ENCODE measurements at places on chromosomes 12 and 14. TPM values are rescaled to one million over a fixed set of nuclear protein-coding genes. Genes with fewer than 3 reads are reported as not detected.
A peak's percentile ranks its signal among the peaks of the same experiment; 100 is the strongest.

The ABCD2 gene
- total RNA-seq, result not detected

The LHX5 gene
- total RNA-seq, result 0.30 TPM

The GPR84 gene
- not detected for total RNA-seq

The EML1 gene
- total RNA-seq, result 7.2 TPM

The KRT78 gene
- total RNA-seq, result not detected

The TAC3 gene
- 3.1 TPM for total RNA-seq

The RNASE1 gene
- 1.5 TPM for total RNA-seq

The ETFBKMT gene
- total RNA-seq, result 2.1 TPM

The AQP2 gene
- not detected for total RNA-seq

DNA sequence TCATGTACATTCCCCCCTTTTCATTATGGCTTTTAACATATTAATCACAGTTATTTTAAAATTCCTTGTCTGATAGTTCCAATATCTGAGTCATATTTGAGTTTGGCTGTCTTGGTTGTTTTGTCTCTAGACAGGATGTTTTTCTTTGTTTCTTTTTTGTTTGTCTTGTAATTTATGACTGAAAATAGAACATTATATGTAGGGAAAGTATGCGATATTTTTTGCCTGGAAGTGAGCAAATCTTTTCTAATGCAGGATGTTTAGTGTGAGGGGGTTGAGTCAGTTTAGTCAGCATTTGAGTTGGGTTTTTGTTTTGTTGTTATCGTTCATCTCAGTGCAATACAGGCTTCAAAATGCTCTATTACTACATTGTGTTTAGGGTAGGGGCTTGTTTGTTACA lies 239.7 kb downstream of the SNAPC1 start:
- DNase-seq, result no peak

DNA sequence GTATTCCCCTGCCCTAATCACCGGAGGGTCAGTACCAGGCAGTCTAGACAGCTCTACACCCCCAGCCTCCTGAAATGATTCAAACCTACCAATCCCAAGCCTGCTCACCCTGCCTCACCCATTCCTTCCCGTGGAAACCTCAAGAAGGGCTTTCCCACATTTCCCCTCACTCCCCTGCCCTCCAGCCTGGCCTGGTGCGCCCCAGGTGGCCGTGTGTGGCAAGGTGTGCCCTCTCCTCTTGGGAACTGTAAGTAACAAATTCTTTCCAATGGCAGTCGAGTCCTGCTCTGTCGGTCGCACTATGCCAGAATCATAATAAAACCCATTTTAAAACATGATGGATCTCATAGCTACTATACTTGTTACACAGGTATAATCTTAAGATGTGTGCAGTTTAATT lies 13.9 kb upstream of the DEGS2 start:
- DNase-seq, result no peak

- no peak for DNase-seq
Observed at GRCh38 chr12:101166866-101167265, 43.2 kb downstream of the SLC5A8 start.

- peak; percentile 65 for DNase-seq
Observed at GRCh38 chr14:31261859-31262731, 54.5 kb upstream of the HECTD1 start.

DNA sequence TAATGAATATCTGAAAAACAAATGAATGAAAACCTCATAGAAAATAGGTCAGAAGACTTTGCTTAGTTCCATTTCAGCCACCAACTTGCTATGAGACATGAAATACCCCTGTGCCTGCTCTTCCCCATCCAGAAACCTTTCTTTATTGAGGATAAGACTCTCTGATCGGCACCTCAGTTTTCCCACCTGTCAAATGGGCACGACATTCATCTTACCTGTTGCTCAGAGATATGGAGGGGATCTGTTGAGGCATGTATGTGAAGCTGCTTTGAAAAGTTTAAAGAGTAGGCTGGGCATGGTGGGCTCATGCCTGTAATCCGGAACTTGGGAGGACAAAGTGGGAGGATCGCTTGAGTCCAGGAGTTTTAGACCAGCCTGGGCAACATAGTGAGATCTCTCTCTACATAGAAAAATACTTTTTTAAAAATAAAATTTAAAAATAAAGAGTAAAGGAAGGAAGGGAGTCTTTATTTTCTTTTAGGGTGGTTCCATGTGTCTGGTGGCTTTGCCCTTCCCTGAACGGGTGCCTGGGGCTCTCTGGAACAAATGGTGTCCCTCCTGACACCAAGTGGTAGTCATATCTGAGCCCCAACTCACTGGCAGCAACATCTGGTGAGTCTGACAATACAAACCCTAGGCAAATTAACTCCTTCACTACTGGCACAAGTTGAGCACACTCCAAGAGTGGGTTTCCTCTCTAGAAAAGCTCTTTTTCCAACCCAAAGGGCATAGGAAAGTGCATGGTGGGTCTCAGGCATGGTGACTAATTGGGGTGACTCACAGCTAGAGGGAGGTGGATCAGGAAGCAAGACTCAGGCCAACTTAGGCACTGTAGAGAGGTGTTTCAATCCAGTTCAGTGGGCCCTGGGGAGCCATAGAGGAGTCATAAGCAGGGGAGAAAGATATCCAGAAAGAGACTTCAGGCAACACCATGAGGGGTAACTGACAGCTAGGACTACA lies 42.1 kb downstream of the MAP1LC3B2 start:
- no peak for DNase-seq

DNA sequence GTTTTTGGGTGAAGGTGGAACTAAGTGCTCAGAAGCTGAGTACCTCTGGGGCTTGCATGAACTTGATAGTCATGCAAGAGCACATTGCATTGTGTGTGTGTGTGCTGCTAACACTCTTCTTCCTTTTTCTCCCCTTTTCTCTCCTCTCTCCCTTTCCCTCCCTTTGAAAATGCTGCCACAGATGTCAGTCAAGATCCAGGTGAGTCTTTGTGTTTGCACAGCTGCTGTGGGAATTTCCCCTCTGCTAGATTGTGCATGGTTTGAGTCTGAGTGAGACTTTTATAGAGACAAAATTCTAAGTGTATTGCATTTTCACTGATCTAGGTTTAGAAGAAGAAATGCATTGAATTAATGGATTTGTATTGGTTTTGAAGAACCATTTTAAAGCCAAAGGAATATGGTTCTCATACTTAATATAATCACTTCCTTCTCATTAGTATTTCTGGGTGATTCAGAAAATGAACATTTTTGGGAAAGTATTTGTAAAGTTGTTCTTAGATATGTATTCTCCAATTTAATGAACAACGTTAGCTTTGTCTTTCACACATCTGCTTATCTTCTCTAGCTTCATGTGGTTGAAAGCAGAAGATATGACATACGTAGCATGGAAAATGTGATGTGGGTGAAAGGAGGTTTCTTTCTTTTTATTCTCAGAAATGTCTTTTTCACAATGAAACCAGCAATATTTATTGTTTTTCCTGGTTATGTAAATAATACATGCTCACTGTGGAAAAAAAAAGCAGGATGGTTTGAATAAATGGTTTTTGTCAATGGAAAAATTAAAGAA lies 108.5 kb downstream of the NRXN3 start:
- no peak for DNase-seq

DNA sequence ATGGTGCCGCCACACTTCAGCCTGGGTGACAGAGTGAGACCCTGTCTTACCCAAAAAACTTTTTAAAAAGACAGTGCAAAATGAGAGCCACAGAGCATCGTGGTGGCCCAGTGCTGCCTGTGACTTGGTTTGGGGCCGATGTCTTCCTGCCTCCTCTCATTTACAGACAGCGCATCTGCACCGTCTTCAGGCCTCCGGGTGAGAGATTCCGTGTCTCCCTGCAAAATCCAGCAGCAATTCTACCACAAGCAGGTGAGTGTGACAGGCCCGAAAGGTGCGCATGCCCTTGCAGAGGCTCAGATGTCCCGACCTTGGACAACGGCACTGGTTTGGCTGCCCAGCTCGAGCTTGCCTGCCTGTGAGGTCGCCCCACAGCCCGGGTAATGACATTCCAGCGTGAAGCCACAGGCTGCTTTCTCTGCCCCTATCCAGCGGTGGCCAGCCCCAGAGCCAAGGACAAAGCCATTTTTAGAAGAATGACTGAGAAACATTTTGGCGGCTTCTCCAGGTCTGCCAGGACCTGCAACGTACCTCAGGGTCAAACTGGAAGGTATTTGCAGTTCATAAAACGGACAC lies 70.3 kb upstream of the RFLNA start:
- DNase-seq, result peak; percentile 28

DNA sequence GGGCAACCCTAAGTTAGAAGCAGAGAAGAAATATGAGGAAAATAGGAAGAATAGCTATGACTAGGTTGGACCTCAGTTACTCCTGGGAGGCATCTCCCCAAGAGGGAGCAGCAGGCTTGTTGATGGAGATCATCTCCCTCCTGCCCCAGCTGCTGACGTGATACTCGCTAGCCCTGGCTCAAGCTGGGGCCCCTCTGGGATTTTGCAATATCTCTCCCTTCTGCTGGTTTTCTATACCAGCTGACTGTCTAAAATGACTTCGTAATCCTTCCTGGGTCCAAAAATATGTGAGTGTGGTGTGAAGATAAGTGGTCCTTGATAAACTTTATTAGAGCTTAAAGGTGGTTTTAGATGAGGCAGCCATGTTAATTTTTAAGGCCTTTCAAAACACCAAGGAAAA lies 4.5 kb upstream of the HECTD4 start:
- no peak for DNase-seq

DNA sequence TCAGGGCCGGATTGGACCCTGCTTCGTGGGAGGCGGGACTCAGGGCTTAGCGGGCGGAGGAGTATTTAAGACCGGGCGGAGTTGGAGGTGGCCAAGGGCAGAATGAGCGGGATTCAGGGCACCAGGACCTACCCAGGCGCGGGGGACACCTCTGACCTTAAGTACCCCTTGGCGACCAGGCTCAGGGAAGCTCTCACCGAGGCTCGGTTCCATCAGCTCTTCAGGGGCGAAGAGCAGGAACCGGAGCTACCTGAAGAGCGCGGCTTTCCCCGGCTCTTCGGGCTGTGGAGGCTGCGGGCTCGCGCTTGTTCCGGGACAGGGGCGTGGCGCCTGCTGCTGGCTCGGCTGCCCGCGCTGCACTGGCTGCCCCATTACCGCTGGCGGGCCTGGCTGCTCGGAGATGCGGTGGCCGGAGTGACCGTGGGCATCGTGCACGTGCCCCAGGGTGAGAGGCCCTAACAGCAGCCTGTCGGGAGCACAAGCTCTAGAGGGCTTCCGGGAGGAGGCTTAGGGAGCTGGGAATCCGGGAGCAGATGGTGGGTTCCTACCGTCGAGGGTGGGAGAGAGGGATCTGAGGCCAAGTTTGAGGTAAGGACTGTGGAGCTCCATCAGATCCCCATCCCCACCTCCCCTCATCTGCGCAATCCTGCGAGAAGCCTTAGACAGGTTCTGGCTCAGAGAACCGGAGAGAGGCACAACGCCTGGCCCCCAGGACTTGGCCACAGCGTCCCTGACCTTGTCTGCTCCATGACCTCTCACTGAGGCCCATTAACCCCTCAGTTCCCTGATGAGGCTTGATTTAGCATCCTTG lies 8.4 kb downstream of the ARHGEF25 start:
- no peak for DNase-seq

DNA sequence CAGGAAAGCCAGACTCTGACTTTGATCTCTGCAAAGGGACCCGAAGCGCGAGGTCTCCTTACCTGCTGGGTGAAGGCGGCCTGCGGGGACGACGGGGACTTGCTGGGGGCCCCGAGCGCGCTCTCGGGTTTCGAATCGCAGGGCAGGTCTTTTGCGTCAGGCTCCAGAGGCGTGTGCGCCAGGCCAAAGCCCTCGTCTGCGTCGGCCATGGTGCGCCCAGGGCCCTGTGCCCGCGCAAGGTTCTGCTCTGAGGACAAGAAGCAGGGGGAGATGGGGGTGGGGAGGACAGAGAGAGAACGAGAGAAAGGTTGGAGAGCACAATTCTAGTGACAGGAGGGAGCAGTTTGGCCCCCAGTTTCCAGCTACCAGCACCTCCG lies 2.3 kb downstream of the TBX5 start:
- DNase-seq, result no peak

DNA sequence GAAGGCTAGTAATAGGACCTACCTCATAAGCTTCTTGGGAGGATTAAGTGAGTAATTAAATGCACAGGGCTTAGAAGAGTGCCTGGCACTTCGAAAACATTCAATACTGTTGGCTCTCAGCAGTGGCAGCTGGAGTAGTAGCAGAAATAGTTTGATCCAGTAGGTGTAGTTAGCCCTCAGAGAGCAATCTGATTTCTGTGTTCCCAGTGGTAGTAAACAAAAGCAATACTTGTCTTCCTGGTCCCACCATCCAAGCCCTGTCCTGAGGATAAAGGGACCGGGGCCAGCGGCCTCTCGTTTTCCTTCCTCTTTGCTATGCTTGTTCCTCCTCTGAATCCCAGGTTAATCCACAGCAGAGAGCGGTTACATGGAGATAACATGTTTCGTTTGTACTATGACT lies 131.6 kb downstream of the SAMD4A start:
- DNase-seq, result no peak

- peak; percentile 79 for DNase-seq
Observed at GRCh38 chr12:45543887-45544286, 185.6 kb upstream of the ARID2 start.

- no peak for DNase-seq
Observed at GRCh38 chr14:45222485-45223262, 30.3 kb downstream of the MIS18BP1 start.

- DNase-seq, result no peak
Observed at GRCh38 chr14:99554757-99555531, 49.1 kb downstream of the CCDC85C start.

Data from Caco-2 (cell line).